ENCODE measurements at places on chromosomes 5 and 9.

- no peak for DNase-seq
Measured at GRCh38 chr9:72733895-72734294, 212.5 kb downstream of the TMC1 start.

DNA sequence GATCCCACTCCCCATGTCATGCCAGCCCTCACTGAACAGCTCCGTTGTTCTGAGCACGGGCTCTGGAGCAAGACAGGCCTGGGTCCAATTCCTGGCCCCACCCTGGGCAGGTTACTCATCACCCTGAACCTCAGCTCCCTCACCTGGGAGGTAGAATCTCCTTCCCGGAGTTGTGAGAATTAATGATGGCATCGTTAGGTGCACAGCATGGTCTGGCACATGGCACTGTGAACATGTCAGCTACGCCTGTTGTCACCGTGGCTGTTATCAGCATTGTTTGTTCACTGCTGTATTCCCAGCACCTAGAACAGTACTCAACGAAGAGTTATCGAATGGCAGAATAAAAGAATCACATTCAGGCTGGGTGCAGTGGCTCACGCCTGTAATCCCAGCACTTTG, 43.0 kb downstream of the LRSAM1 start:
- no peak for DNase-seq

- DNase-seq, result no peak
Measured at GRCh38 chr9:116883676-116884075, 196.6 kb downstream of the TRIM32 start.

DNA sequence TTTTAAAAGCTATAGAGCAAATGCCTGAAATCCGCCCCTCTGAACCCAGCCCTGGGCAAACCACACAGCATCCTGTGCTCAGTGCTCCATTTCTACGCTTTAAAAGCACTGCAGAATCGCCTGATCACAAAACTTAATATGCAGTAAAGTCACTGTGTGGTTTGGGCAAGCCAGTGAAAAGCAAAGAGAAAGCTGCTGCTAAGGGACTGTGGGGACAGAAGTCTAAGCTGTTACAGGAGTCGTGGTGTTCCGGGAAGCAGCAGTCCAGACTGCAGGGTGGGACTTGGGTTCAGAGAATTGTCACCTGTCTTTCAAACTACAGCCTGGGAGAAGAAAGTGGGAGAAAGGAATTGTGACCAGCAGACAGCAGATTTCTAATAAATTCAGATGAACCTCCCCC, 8.2 kb downstream of the RAPGEF1 start:
- no peak for DNase-seq

DNA sequence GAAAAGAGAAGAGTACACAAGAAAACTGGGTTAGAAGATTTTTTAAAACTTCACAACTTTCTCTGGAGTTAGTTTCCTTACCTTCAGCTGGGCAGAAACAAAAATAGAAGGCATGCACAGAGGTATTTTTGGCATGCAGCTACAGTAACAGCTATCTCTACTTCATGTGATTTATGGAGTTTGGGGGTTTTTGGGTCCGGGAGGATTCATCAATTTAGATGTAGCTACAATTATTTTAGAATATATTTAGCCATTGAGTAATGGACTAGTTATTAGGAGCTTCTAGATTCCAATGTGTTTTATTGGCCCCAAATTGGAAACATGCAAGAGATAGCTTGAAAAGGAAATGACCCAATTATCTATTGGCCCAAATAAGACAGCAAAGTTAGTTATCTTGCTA, 91.6 kb upstream of the TNFAIP8 start:
- no peak for DNase-seq

DNA sequence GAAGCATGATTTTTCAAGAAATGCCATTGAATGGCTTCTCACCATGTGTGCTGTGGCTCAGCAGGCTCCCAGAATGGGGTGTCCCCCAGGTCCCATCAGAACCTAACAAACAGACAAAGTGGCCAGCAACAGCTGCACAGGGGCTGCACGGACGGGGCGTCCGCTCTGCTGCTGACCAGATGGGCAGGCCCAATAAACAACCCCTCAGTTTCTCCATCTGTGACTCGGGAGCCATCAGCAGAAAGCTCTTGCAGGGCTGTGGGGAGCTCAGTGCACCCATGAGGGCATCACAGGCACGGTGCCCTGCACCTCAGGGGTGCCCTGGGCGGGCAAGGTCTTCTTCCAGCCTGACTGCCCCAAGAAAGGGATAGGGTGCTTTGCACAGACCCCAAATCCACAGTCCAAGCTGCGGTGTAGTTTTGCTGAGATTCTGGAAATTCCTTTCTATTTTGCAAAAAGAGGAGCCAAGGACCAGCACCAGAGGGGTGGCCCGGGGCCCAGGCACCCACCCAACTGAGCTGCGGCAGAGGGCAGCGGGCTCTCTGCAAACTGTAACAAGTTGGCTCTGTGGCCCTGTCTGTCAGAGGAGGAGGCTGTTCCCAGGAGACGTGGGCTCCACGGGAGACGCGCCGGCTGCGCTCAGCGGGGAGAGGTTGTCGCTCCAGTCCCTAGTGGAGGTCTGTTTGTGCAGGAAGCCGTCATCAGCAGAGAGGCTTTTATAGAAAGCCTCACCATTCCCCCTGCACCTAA, 138.7 kb upstream of the PPP1R26 start:
- DNase-seq, result no peak

DNA sequence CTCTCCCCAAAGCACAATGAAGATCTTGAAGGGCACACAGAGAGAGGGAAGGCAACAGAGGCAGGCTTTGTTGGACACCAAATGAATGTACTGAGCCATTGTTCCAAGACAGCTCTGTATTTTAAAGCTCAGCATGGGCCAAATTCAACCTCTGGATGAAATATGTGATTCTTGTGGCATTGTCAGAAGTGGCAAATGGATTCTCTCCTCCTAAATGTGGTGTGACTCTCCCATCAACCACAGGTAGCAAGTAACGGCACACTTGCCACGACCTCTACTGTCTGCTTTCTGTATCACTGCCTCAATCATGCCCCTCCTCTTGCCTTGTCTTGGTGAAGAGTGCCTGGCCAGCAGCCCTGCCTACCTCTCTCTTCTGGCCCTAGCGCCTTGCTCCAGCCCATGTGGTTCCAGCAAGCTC, 6.1 kb upstream of the MOB3B start:
- no peak for DNase-seq

GRCh38 chr5:122702524-122702875, 72.4 kb upstream of the SNX2 start:
- DNase-seq, result no peak

DNA sequence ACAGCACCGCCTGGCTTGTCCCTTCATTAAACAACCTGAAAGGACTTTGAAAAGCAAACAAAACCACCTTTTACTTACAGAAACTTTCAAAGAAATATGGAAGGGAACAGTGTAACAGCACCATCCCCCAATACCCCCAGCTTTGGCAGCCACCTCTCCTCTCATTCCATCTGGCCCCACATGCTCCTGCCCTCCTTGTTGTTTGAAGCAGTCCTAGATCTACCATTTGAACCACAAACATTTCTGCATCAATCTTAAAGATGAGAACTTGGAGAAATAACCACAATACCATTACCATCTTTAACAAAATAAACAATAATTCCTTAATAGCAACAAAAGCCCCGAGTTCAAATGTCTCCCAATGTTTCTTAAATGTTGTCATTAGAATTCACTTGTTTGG, 17.8 kb upstream of the COL15A1 start:
- no peak for DNase-seq

DNA sequence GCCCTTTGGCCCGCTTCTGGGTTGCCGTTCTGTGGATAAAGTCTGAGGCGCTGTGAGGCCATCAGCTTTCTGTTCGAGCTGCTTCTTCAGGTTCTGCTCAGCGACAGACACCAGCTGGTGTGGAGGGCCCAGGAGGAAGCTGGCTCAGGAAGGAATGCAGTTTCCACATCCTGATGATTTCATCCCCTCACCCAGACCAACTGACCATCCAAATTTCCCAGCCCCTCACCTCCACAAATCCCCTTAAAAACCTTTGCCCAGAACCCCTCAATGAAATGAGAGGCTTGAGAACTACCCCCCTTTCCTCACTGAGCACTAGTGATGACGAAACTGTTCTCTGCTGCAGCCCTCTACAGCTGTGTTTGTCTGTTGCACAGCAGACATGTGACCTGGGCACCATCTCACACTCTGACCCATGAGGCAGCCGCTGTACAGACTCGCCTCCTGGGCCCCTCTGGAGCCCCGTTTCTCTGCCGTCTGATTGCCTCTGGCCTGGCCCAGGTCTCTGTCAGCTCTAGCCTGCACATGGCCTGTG, 45.4 kb downstream of the SPATA31C2 start:
- no peak for DNase-seq

DNA sequence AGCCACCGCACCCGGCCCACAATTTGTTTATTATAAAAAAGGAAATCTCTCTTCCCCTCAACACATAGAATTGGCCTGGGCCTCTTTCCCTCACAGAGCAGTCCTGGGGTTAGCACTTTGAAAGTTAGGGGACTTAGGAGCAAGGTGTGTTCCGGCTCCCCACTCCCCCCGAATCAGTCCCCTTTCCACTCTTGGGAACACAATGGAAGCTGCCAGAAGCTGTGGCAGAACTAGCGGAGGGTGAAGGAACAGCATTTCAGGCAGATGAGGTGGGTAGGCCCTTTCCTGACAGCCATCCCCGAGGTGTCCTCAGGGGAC, 16.4 kb upstream of the C5orf47 start:
- no peak for DNase-seq

- no peak for DNase-seq
Measured at GRCh38 chr9:120625222-120625621, 45.3 kb upstream of the CDK5RAP2 start.

DNA sequence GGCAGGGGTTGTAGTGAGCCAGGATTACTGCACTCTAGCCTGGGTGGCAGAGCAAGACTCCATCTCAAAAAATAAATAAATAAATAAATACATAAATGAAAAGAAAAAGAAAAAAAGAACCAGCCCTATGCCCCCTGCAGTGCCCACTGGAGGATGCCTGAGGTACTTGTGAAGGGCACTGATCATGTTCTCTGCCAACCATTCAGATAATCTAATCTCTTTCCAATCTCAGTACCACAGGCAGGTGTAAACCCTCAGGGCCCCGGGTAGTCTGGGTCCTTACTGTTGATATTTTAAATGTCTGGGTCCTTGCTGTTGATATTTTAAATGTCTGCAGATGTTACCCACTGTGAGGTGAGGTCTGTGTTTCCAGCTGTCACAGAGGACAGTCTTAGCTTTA, 321.8 kb upstream of the ADCY2 start:
- no peak for DNase-seq

GRCh38 chr5:95743232-95743631, 12.1 kb downstream of the RHOBTB3 start:
- no peak for DNase-seq

GRCh38 chr9:114169029-114169951, 14.0 kb downstream of the COL27A1 start:
- DNase-seq, result no peak

GRCh38 chr5:110463106-110463505, 263.4 kb downstream of the TMEM232 start:
- DNase-seq, result no peak

- no peak for DNase-seq
Measured at GRCh38 chr9:114180696-114181606, 25.6 kb downstream of the COL27A1 start.

DNA sequence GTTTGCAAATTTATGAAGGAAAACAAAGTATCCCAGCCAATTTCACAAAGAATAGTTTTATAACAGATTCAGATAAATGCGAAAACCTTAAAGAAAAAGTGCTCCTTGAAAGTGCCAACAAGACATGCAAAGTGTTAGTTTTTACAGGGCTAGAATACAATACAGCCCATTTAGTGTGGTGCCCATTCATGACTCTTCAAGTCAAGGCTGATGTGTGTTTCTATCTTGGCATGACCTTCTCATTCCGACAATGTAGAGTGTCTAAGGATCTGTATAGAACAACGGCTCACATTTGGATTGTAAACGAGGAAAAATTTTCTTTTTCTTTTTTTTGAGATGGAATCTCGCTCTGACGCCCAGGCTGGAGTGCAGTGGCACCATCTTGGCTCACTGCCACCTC, 205.2 kb upstream of the SEMA6A start:
- no peak for DNase-seq

DNA sequence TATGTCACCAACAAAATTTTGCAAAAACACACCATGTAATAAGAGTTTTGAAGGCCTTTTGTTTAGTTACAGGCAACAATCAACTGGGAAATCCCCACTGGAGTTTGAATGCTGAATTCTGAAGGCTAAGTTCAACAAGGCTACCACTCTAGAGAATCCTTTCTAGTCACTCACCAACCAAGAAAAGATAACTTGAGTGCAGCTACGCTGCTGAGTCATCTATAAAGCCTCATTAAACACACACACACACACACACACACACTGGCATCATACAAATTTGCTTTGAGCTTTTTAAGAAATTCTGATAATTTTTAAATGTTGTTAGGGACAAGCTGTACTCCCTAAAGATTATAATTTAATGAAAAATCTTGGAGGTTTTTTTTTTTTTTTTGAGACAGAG, 219.6 kb downstream of the DENND1A start:
- DNase-seq, result no peak

GRCh38 chr9:87282538-87282937, 215.1 kb upstream of the DAPK1 start:
- DNase-seq, result no peak

- no peak for DNase-seq
Measured at GRCh38 chr5:72951671-72952468, 4.0 kb upstream of the FCHO2 start.

GRCh38 chr9:128689820-128690683, 1.0 kb downstream of the SET start:
- DNase-seq, result no peak

GRCh38 chr9:122005597-122005996, 87.5 kb downstream of the TTLL11 start:
- no peak for DNase-seq

GRCh38 chr5:112210430-112211005, 208.6 kb downstream of the EPB41L4A start:
- DNase-seq, result no peak

- DNase-seq, result no peak
Measured at GRCh38 chr9:33144551-33144950, 22.6 kb downstream of the B4GALT1 start.

DNA sequence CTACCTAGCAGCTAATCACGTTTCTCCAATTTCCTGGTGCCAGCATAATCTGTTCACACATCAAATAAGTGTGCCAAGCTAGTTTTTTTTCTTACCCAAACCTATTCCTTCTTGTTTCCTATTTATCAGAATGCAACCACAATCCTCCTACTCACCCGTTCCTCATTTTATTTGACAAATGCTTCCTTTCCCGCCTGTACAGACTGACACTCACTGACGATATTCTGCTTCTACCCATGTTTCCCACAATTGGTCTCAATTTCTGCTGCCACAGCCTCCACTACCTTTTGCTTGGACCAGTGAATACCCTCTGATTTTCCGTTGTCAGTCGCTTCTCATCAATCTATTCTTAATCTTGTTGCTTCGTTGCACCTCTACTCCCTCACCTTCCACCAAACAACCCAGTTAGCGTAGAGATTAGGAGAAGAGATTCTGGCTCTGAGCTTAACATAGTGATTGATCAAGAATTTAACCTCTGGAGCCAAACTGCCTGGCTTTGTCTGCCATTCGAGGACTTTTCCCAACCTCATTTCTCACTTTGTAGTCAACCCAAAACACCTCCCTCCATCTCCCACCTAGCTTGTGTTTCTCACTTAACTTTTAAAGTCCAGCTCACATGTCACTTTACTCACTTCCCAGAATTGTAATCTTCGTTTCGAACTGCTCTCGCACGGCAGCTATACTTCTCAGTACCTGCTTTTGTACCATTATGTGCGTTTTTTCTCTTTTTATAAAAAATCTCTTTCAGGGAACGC, 729 bp upstream of the TMEM38B start:
- no peak for DNase-seq

All from left renal cortex interstitium (tissue), 4 donors.